MG63 (cell line): ENCODE measurements at places on chromosomes 7 and 10. TPM values are rescaled to one million over a fixed set of nuclear protein-coding genes. Genes with fewer than 3 reads are reported as not detected.

The SPDYE6 gene
- not detected in 2 replicates for total RNA-seq

DNA sequence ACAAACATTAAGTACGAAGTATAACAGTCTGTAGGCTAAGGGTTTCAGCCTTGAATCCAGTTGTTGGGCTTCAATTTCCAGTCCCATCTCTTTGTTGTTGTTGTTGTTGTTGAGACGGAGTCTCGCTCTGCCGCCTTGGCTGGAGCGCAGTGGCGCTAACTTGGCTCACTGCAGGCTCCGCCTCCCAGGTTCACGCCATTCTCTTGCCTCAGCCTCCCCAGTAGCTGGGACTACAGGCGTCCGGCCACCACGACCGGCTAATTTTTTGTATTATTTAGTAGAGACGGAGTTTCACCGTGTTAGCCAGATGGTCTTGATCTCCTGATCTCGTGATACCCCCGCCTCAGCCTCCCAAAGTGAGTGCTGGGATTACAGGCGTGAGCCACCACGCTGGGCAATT is 464.9 kb downstream of the ANKRD7 start:
- no peak for DNase-seq

DNA sequence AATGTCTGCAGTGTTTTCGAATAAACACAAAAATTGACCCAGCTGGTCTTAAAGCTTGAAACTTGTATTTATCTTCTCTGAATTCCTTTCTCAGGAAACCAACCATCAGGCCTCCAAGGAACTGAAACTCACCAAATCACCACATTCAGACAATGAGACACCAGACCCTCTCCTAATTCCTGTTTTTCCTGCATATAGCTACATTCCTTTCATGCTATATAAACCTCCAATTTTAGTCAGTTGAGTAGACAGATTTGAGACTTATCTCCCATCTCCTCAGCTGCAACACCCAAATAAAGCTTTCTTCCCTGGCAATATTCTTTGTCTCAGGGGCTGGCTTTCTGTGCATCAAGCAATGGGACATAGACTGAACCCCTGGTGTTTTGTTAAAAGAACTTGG is 317.0 kb downstream of the CACNA2D1 start:
- DNase-seq = no peak

GRCh38 chr10:72044417-72045041 is 43.8 kb downstream of the SPOCK2 start:
- DNase-seq = no peak

The IFIT1B gene
- not detected in 2 replicates for total RNA-seq

DNA sequence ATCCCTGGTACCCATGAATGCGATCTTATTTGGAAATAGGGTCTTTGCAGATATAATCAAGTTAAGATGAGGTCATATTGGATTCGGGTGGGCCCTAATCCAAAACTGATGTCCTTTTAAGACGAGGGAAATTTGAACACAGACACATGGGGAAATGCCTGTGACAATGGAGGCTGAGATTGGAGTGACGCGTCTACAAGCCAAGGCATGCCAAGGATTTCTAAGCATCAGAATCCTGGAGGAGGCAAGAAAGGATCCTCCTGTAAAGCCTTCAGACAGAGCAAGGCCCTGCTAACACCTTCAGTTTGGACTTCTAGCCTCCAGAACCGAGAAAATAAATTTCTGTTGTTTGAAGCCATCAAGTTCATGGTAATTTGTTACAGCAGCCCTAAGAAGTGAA is 18.5 kb downstream of the PARP12 start:
- no peak for DNase-seq

DNA sequence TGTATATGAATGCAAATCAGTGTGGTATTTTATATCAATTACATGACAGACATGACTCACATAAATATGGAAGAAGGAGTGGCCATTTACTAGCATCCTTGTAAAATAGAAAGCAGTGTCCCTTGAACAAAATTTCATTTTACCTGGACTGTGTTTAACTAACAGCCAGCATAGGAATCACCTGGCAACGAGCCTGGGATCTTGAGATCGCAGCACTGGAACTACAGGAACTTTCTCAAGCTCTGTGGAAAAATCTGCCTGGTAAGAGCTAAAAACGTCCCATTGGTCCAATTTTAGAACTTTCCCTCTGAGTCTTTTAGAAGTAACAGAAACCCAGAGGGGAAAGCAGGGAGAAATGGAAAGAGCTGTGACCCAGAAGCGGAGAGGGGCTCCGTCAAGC is 68.9 kb upstream of the AMPH start:
- DNase-seq = no peak

DNA sequence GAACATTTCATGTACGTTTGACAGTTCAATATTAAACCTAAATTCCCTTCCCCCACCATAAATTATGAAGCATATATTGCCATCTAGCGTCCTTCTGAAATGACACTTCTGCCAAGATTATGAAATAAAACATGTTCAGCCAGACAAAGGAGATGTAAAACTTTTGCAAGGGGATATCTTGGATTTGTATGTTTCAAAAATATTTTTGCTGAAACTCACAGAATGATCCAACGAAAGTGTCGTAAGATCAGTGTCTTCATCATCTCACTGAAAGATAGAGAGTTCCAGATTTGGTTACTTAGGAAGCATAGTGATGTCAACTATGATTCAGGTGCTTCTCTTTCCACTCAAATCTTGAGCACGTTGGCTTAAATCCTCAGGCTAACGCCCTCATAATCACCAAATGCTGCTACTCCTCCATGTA is 904.3 kb downstream of the XPNPEP1 start:
- DNase-seq = no peak

GRCh38 chr7:20595971-20596370 is 19.5 kb upstream of the ABCB5 start:
- peak; percentile 69 for DNase-seq

The PPP1R9A gene
- total RNA-seq = 1.7 and 3.1 TPM in 2 replicates

The RET gene
- not detected in 2 replicates for total RNA-seq

DNA sequence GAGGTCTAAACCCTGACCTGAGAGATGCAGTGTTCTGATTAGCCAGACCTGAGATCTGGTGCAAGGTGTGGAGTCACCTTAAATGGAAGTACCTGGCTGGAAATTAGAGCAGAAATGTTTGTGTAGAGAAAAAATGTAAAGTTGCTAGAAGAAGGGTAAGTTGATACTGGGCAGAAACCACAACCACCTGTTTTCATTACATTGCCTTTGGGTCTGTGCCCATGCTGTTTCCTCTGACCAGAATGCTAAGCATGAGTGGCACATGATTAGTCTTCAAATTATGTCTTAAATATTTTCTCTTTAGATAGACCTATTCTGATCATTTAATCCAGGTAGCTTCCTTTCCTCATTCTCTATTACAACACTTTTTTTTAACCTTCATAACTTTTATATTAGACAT is 69.0 kb downstream of the CASD1 start:
- peak; percentile 2 for DNase-seq

DNA sequence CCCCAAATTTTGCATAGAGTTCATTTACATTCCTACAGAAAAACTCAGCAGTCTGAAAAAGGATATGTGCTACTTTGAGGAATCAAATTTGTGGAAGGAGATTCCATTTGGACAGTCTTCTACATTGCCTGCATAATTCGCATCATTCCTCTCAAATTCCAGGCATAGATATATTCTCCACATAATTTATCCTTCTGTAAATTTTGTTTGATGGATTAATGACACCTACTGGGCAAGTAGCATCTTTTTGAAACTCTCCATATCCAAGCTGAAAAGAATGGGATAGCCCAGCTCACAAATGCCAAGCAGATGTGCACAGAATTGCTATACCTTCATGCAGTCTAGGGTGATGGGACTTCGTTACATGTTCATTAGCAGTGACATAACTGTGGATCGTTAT is 515.3 kb downstream of the AUTS2 start:
- no peak for DNase-seq

The PLA2G12B gene
- total RNA-seq = not detected in 2 replicates

The NRG3 gene
- not detected in 2 replicates for total RNA-seq

The EEPD1 gene
- 0.35 and 8.6 TPM in 2 replicates for total RNA-seq

- no peak for DNase-seq
These were observed 104.9 kb upstream of the C7orf33 start for GRCh38 chr7:148485618-148486017.

- no peak for DNase-seq
These were observed 7.7 kb downstream of the FGF8 start for GRCh38 chr10:101767966-101768790.

- DNase-seq = peak; percentile 25
These were observed 107.3 kb downstream of the LRRN3 start for GRCh38 chr7:111198255-111198654.

The EVX1 gene
- not detected in 2 replicates for total RNA-seq

DNA sequence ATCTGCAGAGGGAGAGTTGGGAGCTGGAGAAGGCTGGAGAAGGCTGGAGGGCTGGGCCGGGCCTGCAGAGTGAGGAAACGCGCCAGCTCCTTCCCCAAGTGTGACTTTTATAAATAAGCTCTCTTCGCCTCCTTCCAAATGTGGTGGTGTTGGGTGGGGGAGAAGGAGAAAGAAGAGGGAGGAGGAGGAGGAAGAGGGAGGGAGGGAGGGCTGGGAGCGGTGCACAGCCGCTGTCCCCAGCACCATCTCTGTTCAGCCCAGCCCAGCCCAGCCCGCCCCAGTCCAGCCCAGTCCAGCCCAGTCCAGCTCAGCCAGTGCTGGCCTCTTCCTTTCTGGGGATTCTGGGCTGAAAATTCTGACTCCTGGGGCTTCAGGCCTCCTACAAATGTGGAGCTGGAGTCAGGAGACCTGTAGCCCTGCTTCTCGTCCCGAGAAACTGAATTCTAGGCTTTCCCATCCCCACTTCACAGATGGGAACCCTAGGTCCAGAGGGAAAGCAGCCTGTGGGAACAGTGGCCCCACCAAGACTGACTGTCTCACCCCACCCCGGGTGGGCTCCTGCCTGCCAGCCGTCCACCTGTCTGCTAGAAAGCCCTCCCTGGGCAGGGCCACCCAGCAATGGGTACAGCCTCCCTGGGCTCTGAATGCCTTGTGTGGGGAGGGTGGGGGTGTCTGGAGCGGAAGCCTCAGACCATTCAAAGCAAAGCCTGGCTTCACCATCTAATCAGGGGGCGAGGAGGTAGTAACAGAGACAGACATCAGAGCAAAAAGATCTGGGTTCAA is 2.3 kb downstream of the STX1A start:
- DNase-seq = no peak

GRCh38 chr7:5699467-5700384 is 81.7 kb downstream of the RNF216 start:
- DNase-seq = no peak

DNA sequence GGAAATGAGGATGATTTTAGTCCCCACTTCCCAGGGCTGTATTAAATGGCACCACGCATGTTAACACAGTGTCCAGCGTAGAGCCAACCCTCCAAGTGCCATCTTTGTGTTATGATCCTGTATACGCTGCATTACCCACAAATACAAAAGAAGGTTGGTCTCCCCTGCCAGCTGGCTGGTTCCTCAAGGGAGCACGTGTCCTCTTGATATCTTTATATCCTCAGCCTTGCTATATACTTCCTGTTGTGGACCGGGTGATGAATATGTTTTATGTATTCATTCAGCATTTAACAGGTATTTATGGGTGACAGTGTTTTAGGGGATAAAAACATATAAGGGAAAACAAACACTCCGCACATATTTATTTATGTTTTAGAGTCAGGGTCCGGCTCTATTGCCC is 23.2 kb upstream of the PRRT4 start:
- DNase-seq = no peak

DNA sequence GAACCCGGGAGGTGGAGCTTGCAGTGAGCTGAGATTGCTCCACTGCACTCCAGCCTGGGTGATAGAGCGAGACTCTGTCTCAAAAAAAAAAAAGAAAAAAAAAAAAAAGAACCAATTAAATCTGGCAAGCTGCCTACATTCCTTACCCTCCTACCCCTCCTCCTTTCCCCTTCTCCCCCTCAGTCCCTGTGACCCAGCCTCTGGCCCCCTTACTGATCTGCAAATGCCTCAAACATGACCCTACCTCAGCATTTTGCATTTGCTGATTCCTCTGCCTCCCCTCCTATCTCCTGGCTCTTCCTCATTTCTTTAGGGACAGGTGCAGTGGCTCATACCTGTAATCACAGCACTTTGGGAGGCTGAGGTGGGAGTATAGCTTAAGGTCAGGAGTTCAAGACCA is 19.3 kb downstream of the CDHR3 start:
- no peak for DNase-seq

The PPP1R3C gene
- total RNA-seq = 12.7 and 16.0 TPM in 2 replicates

DNA sequence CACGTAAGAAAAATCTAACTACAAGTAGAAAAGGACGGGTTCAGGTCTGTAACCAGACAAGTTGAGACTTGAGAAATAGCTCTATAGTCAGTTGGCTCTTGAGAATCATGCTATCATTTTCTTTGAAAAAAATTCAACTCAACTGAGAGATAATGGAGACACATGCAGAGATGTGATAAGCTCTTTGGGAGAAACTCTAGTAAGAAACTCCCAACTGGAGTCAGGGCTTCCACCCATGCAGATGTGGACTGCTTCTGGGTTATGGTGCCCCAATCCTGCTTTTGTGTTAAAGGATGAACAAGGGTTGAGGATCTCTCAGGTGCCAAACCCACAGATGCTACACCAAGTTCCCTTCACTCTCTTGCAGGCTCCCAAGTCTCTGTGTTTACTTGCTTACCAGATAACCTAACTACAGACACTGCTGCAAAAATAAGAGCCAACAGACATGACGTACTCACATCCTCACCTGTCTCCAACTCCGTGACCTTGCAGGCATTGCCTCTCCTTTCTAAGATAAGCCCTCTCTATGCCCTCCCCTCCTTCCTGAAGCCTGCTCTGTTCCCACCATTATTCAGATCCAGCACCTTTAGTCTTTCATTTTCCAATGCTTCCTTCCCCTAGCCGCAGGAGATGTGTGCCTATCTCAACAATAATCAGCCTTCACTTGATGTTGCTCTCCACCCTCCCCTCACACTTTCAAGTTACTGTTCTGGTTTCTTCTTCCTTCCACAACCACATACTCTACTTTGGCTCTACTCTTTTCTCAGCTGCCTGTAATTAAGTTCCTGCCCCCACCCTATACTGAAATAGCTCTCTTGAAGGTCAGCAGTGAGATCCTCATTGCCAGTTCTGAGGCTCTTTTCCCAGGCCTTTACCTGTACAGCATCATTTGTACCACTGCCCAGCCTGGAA is 130.0 kb downstream of the ICA1 start:
- no peak for DNase-seq

The HOXA10 gene
- 18.0 and 26.7 TPM in 2 replicates for total RNA-seq

DNA sequence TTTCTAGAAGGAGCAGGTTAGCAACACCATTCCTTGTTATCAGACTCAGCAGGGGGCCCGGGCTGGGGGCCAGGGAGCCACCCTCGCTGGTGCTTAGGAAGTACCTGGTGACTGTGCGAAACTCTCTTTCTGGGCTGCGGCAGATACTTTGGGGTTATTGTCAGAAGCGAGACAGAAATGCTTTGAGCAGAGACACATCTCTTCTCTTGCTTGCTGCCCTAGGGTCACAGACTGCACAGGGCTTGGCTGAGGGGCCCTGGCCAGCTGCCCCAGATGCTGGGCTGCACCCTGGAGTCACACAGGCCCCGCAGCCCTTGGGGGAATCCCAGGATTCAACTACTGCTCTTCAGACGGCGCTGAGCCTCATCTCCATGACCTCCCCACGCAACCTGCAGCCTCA is 91.9 kb downstream of the WDFY4 start:
- DNase-seq = no peak

GRCh38 chr7:102404005-102404861 is 8.1 kb downstream of the PRKRIP1 start:
- peak; percentile 7 for DNase-seq

The RAMP3 gene
- not detected in 2 replicates for total RNA-seq

- peak; percentile 57 for DNase-seq
These were observed 125.0 kb upstream of the FOXK1 start for GRCh38 chr7:4556868-4557793.

The DNAH11 gene
- total RNA-seq = not detected in 2 replicates
